ENCODE measurements at places on chromosomes 7 and 10.

GRCh38 chr7:140616328-140616727, 24.3 kb downstream of the DENND2A start:
- no peak for DNase-seq

DNA sequence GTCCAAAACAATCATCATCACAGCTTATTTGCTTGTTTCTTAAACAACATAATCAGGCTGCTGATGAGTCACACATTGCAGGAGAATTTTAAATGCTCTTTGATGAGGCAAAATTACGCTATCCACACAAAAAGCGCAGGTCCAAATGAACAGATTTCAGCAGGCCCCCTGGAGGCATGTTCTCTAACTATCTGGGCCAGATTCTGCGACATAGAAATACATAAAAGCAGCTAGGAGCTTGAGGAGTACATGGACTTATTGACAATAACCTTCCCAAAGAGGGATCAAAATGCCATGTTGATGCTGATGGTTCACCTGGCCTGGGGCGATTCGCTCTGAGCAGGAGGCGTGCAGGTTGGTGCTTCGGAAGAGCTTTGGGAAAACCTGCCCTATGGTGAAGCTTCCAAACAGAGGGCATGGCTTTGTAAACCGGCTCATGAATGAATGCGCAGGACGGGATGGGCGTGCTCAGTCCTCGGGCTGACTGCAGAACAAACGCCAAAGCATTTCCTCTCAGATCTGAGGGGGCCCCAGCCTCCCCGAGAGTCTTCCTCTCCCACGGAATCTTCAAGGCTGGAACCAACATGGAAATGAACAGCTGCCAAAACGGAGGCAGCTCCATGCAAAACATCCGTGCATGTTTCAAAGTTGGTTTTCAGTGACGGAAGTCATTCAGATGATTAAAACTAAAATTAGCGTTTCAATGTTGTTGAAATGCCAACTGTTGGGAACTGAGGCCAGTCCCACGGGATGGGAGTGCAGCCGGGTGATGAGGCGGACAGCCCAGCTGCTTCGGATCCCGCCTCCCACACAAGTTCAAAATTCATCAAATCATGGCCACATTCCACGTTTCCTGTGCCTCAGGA, 179.6 kb downstream of the TCERG1L start:
- DNase-seq = no peak

GRCh38 chr7:84568781-84569180, 374.2 kb upstream of the SEMA3A start:
- no peak for DNase-seq

DNA sequence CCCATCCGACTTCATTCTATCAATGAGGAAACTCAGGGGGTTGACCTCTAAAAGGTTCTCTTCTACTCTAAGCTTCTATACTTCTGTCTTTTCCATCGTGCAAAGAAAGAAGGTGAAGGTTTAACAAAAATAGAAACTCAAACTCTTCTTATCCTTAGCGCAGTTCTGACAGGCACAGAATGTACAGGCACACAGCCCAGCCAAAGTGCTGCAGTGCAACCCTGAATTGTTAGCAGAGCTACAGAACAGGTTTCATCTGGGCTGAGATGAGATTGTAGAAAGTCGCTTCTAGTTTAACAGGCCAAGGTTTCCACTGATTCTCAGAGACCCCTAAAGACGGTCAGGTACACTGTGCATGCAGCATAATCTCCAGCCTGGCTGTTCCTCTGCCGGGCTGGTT, 79.3 kb upstream of the AFAP1L2 start:
- no peak for DNase-seq

GRCh38 chr10:74953214-74953613, 126.8 kb downstream of the KAT6B start:
- no peak for DNase-seq

DNA sequence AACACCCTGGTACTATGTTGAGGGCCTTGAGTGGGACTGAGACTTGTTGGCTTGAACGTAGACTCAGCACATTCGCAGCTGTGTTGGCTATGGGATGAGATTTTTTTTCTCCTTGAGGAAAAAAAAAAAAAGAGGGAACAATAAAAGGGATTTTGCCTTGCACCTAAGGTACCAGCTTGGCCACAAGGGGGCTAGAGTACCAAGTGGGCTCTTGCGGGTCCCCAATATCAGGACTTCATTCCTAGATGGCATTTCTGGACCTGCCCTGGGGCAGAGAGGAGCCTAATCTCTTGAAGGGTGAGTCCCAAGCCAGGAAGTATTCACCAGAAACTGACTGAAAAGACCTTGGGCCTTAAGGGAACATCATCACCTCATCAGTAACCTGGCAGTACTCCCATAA, 1083.6 kb upstream of the PHF14 start:
- DNase-seq = no peak

DNA sequence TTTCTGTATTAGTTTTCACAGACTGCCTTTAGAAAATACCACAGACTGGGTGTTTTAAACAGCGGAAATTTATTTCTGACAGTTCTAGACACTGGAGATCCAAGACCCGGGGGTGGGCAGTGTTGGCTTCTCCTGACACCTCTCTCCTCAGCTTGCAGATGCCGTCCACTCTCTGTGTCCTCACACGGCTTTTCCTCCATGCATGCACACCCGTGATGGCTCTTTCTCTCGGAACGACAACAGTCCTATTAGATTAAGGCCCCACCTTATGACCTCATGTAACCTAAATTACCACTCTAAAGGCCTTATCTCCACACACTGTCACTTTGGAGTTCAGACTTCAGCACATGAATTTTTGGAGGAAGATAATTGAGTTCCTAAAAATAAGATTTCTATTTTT, 142.9 kb upstream of the VWC2 start:
- DNase-seq = no peak

DNA sequence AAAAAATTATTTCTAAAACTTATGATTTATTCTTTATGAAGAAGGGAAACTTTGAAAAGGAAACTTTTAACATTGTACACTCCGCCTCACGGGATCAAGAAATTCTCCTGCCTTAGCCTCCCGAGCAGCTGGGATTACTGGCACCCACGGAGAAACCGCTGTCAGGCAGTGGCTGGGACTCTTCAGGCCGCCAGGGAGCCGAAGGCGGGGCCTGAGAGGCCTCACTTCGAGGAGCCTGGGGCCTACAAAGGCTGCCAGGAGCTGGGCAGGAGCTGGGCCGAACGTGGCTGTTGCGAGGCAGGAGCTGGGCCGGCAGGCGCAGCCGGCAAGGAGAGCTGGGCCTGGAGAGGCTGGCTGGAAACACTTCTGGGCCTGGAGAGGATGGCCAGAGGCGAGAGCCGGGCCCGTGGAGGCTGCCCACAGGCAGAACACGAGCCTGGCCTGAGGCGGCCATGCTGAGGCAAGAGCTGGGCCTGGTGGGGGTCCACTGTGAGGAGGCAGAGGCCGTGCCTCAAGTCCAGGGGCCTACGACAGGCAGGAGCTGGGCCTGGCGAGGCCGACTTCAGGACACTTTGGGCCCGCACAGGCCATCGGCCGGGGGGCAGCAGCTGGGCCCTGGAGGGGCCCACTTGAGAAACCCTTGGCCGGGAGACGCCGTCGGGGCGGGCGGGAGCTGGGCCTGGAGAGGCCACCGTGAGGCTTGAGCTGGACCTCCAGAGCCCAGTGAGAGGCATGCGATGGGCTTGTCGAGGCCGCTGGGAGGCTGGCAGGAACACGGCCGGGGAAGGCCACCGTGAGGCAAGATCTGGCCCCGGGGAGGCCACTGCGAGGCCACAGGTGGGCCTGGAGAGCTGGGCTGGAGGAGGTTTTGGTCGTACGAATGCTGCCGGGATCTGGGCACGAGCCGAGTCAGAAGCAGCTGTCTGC, 23.7 kb downstream of the MDH2 start:
- no peak for DNase-seq

- DNase-seq = no peak
Observed at GRCh38 chr7:117408831-117409230, 18.5 kb downstream of the ASZ1 start.

DNA sequence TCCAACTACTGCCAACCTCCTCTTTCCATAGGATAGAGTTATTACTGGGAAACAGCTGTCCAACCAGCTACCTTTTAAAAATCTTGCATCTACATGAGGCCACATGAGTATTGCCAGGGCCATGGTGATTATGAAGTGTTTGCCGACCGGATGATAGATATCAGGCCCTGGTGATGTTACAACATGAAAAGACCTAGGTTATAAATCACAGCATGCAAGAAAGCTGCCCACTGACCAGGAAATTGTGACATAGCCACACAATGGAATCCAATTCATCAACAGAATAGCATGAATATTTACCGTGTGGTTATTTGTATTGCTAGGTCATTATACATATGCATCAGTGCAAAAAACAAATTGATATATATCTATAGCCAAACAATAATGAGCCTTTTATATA, 517.0 kb downstream of the INHBA start:
- no peak for DNase-seq

GRCh38 chr7:150367677-150368095, 936 bp upstream of the REPIN1 start:
- no peak for DNase-seq

GRCh38 chr7:44568771-44569560, 4.7 kb downstream of the DDX56 start:
- DNase-seq = no peak

DNA sequence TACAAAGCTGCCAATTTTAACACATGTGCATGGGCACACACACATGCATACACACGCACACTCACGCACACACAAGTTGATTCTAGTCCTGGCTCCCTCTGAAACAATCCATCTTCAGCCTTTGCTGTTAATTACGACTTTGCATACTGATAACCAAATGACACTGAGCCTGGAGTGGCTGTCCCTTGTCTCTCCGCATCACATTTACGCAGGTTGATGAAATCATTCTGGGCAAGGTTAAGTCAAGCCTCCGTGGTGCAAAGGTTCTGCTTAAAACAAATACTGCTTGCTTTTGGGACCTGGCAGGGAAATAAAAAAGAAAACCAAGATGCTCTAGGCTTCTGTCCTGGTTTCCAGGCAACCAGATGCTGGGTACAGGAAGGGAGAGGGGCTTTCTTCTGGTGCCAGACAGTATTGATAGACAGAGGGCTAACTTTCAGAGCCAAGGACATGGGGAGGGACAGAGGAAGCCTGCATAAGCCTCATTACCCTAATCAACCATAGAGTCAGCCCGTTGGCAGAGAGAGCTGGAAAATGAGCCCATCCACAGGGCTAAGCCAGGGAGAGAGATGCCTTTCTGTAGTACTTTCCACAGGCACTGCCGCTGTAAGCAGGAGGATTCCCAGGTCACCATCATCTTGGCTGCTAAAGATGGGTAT, 233.0 kb downstream of the WDR11 start:
- no peak for DNase-seq

DNA sequence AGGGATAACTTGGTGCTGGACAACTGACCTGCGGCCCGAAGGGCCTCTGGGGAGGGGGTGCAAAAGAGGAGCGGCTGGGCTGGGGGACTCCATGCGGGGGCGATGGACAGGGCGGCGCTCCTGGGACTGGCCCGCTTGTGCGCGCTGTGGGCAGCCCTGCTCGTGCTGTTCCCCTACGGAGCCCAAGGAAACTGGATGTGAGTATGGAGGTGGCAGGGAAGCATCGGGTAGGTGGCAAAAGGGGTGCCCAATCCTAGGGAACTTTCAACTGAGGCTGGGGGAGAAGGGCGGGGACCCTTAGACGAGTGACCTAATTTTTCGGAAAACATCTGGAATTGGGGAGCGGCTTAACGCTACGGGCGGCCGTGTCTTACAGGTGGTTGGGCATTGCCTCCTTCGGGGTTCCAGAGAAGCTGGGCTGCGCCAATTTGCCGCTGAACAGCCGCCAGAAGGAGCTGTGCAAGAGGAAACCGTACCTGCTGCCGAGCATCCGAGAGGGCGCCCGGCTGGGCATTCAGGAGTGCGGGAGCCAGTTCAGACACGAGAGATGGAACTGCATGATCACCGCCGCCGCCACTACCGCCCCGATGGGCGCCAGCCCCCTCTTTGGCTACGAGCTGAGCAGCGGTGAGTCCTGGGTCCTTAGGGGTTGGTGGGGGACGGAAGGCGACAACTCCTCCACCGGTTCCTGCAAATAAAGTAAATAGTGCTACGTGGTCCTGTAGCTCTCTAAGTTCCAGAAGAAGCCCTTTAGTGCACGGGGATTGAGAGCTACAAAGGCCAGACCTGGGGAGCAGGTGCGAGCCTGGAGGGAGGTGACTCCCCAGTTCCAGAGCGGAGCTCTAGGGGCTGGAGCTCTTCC, 622 bp downstream of the WNT16 start:
- no peak for DNase-seq

DNA sequence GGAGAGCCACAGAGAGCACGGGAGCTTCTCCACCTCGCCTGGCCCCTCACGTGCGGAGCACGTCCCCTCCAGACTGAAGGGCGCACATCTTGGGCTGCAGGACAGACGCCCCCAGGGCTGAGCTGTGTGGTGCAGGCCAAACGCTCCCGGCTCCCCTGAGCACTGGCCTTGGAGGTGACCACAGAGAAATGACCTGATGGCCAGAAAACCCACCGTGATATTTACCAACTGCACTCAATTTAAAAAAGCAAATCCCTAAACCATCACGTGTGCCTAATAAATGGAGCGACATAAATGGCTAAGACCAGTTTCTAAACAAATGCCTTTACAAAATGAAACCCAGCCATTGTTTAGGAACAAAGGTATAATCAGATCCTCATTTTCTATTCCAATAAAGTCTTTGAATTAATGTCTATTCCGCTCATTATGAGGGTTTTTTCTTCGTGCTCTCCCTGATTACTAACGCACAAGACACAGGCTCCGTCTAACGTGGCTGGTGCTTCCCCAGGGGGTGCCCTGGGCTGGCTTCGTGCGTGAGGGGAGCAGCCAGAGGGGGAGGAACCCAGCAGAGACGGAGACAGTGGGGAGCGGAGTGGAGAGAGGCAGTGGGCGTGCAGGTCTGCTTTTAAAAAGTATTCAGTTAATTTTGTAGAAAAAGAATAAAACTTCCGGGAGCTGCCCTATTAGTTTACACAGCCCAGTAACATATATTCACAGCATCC, 190.3 kb downstream of the DNAJB6 start:
- DNase-seq = no peak

DNA sequence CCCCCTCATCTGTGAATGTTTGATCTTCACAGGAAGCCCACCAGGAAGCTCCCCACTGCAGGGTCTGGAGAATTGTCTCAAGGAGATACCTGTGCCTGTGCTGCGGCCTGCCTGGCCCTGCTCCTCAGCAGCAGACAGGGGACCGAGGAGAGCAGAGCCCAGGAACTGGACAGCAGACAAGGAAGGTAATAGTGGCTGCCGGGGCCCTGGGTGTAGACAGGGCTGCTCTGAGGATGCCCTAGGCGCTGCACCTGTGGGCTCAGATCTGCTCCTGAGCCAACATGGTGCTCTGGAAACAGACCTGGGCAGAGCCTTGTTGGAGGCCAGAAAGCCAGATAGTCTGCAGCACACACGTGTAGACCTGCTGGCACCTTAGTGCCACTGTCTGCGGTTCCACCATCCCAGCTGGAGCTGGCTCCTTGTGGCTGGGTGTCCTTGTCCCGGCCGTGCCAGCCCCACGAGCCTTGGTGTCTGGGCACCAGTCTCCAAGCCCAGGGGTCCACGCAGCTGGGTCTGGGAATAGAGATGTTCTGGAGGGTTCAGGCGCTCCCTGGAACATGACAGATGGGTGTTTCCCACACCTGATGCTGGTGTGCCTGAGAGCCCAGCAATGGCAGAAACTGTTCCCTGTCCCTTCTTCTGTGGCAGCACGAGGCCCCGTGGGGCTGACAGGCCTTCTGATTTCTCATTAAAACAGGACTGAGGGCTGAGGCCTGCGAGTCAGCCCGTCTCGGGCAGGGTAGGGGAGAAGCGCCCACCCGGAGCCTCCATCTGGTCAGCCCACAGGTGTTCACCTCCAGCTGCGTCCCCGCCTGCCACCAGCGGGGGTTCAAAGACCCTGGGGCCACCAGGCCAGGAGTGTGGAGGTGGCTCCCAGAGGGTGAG, 44.7 kb downstream of the ZNF467 start:
- DNase-seq = no peak
